Activated T-helper 1 cell treated with anti-CD3 and anti-CD28 coated beads, Interleukin-2, amount 50 U/mL, for 16 hours (primary cell): ENCODE measurements at places on chromosomes 3 and 15.

- no peak for DNase-seq
Observed at GRCh38 chr3:153704115-153704514, 417.1 kb upstream of the ARHGEF26 start.

DNA sequence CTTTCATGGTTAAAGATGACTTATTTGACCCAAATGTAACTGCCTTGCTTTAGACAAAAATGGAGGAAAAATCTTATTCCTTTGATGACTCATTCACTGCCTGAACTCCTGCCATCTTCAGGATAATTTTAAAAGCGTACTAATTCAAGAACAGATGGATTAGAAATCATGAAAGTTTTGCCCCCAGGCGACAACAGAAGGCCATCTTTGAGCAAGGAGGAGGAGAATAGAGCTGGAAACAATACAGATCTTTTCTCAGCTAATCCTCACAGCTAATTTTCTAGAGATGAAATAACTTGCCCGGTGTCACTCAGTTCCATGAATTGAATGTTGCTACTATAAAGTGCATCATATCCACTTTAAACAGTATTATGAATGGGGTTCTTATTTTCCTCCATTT, 324.7 kb upstream of the RARB start:
- no peak for DNase-seq

GRCh38 chr3:71977525-71977924, 192.6 kb upstream of the PROK2 start:
- no peak for DNase-seq

DNA sequence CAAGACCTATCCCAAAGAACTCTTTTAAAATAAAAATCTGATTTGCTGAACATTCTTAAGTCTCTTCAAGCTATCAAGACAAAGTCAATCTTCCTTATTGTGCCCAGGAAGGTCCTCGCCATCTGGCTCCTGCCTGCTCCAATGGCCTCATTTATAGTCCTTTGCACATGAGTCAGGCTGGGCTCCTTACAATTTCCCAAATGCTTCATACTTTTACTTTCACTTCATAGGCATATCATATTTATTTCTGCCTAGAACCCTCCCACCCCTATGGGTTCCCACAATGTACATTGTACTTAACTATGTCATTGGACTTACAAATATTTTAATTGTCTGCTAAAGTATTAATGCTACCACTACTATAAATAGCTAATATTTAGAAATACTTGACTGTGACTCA, 9.1 kb downstream of the THRB start:
- DNase-seq, result no peak

DNA sequence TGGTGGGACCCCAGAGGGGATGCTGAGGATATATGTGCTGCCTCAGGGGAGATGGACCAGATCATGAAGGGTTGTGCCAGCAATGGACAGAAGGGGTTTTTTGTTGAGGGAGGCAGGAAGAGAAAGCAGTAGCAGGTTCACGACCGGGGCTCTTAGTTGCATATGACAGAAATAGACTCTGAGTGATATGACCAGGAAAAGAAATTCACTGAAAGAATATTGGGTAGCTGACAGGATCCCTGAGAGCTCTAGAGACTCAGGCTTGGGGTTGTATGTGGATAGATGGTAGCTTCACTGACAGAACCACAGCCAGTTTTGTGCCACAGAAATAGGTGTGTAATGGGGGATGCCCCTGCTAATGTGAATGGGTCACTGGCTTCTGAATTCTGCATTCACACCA, 241.6 kb downstream of the ZNF621 start:
- DNase-seq, result no peak

DNA sequence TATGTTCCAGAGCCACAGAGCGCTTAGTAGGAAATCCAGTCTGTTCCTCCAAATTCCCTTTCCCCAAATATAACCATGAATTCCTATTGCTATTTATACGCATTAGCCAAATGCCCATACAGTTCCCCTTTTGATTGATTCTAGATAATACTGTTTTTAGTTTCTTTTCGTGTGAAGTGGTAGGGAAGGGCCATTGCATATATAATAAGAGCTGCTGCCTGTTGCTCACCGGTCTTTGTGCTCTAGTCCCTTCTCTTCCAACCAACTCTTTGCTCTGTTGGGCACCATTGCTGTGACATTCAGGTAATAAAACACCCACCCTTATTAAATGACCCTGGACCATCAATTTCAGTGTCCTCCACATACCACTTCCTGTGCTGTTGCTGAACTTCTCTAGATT, 379.9 kb upstream of the KCNMB2 start:
- no peak for DNase-seq

DNA sequence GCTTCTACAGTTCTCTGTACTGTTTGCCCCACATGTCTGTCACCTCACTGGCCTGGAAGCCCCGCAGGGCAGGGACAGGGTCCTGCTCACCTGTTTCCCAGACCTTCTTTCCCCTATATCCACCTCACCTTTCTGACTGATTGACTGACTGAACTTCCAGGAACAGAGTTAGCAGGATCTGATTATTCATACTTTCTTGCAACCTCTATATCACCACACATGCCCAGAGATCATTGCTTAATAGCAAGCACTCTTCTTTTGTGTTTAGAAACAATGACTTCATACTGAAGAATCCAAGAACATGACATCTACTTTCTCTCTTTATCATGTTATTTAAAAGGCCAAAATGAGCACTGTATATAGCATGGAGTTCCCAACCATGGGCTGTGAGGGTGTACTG, 18.0 kb upstream of the CLEC3B start:
- DNase-seq, result no peak

GRCh38 chr3:39907981-39908380, 98.6 kb downstream of the MYRIP start:
- DNase-seq, result no peak

DNA sequence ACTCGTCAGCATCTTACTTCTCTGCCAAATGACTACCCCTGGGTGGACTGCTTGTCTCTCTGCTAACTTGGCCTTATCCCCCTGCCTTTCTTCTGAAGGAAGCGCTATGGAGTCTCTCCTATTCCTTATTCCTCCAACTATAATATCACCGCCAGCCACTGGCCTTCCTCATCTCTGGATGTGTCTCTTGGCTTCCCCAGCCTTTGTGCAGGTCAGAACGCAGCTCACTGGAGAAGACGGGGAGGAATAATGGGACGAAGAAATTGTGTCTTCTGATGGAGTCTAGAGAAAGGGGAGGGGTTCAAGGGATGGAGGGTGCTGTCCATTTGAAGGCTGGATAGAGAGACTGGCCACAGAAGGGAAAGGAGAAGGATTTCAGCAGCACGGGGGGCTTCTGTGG, 16.9 kb downstream of the ITGA11 start:
- no peak for DNase-seq

DNA sequence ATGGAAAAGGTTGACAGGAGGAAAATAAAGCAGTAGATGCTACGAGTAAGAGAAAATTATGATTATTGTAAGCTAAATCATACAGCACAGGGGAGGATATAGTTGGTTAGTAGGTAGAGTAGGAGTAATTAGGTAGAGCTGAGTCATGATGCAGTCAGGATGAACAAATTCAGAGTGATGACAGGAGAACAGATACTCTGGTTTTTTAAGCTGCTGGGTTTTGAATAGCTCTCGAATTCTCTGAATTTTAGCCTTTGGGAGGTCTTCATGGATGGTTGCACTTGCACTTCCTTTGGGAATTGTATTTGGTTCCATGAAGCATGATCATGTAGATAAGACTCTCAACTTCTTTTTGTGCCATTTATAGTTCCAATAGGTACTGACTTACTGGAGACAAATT, 96.2 kb downstream of the ECT2 start:
- DNase-seq, result no peak

- DNase-seq, result no peak
Observed at GRCh38 chr15:75785771-75786574, 57.3 kb upstream of the UBE2Q2 start.

DNA sequence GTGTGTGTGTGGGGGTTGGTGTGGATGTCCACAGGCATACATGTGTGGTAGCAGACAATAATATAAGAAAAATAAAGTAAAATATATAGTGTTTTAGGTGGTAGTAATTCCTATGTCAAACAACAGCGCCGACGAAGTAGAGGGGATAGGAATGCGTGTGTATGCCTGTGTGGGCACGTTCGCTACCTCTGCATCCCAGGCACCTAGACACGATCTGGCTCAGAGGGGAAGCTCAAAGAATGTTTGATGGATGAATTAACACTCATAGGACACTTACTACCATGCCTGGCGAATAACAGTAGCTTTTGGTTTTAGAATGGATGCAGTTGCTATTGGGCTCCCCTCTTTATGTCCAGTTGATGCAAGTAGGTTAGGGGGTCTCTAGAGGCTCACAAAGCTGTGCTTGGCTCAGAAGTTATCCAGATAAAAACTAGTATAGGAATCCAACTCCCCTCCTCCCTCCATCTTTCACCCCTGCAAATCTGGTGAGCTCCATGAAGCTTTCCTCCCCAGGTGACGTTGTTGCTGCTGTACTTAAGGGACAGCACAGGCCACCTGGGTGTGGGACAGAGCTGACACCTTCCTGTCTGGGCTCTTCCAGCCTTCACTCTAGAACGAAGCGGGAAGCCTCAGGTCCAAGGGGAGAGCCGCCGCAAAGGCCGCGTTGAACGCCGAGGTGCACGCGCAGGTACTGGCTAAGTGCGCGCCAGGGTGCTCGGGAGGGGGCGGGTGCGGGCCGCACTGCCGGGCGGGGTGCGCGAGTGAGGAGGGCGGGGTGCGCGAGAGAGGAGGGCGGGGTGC, 192.6 kb upstream of the LYSMD4 start:
- peak; percentile 57 for DNase-seq

- DNase-seq, result no peak
Observed at GRCh38 chr3:14301558-14301957, 100.8 kb upstream of the SLC6A6 start.

GRCh38 chr3:3013317-3014052, 96.7 kb downstream of the IL5RA start:
- DNase-seq, result no peak

DNA sequence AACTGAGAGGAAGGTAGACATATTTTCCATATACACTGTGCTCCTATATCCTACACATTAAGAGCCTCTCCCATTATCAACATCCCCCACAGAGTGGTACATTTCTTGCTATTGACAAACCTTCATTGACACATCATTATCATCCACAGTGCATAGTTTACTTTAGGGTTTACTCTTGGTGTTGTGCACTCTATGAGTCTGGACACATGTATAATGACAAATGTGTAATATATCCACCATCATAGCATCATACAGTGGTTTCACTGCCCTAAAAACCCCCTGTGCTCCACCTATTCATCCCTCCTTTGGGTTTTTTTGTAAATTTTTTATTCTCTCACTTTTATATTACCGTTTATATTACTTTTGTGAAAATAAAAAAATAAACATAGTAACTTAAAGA, 22.2 kb upstream of the CLDN18 start:
- DNase-seq, result no peak

GRCh38 chr15:64131547-64131946, 20.0 kb upstream of the SNX22 start:
- DNase-seq, result no peak

DNA sequence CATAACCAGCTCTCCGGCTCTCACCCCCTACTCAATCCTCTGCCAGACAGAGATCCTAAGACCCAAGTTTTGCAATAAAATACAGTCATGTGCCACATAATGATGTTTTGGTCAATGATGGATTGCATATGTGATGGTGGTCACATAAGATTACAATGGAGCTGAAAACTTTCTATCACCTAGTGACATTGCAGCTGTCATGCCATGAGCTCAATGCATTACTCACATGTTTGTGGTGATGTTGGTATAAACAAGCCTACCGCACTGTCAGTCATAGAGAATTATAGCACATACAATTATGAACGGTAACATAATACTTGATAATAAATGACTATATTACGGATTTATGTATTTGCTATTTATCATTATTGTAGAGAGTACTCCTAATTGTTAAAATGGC, 26.9 kb upstream of the SAMMSON start:
- no peak for DNase-seq

- no peak for DNase-seq
Observed at GRCh38 chr3:99484871-99485270, 153.5 kb upstream of the COL8A1 start.

DNA sequence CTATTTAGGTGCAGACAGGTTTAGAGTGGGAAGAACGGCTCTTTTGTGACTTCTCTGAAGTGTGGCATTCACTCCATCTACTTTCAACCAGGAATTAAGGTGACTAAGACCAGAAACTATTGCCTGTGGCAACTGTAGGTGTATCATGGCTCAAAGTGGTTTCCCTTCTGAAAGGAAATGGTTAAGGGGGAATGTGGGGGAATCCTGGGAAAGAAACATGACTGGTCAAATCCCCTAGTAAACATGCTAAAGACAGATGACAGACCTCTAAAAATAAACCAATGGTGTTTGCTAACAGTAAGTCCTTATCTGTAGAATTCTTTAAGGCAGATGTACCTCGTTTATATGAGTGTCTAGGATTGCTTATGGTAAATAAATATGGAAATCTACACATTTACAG, 56.9 kb downstream of the MEGF11 start:
- DNase-seq, result no peak

DNA sequence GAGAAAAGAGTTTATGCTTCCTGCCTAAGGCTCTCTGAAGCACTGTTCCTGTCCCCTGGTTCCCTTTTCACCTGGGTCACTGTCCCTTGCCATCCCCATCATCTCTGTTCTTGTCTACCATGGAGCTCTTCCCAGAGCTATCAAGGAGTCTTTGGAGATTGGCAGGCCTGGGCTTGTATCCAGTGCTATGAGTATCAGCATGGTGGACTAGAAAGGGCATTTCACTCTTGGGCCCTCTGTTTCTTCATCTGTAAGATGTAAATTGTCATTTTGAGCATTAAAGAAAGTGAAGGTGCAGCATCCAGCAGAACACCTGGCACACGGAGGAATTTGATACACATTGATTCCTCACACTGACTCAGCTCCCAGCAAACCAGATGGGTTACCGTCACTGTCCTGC, 388.2 kb downstream of the CACNA2D3 start:
- no peak for DNase-seq

GRCh38 chr15:71080705-71081104, 34.6 kb upstream of the THSD4 start:
- no peak for DNase-seq

GRCh38 chr3:170033489-170033888, 4.3 kb upstream of the GPR160 start:
- DNase-seq, result no peak

DNA sequence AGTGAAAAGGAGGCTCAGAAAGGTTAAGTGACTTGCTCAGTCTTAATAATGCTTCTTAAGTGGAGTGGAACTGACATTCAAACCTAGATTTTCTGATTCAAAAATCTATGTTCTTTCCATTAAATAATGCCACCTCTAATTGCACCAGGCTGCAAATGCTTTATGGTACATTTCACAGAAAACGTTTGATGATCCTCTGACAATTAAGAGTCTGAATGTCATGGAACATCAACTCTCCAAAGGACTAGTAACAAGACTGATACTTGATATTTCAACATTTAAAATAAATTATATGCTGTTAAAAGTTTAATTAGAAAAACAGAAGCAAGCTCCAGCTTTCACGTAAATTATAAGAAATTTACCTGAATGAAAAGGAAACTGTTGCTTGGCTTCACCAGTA, 151.5 kb downstream of the TBL1XR1 start:
- no peak for DNase-seq

- no peak for DNase-seq
Observed at GRCh38 chr3:104523136-104523535, 843.6 kb upstream of the ALCAM start.

GRCh38 chr3:97838393-97838792, 16.6 kb downstream of the CRYBG3 start:
- no peak for DNase-seq
